ENCODE measurements at places on chromosomes 11 and 22. TPM values are rescaled to one million over a fixed set of nuclear protein-coding genes. Genes with fewer than 3 reads are reported as not detected.

DNA sequence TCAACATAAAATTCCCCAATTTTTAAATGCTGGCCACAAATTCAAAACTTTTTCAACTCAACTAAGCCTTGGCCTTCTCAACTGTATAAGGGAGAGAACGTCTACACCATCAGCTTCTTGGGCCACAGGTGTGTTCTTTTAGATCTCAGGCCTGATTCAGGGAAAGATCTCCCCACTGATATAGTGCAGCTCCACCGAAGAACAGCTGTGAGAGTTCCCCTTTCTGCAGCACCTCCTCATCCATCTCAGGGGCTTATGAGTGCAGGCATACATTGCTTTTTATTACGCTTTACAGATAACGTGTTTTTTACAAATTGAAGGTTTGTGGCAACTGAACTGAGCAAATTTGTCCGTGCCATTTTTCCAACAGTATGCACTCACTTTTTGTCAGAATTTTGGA, 8.0 kb upstream of the CD82 start:
- peak overlapping the region; percentile 42 for H3K27ac ChIP-seq
- no peaks in the 10 kb centered on the region for H3K36me3 ChIP-seq
- peaks cover 21% of the 10 kb centered on the region for H3K4me1 ChIP-seq
- H3K4me3 ChIP-seq = no peak overlapping the region
- DNase-seq = no peak
- no peaks in the 10 kb centered on the region for H3K27me3 ChIP-seq

DNA sequence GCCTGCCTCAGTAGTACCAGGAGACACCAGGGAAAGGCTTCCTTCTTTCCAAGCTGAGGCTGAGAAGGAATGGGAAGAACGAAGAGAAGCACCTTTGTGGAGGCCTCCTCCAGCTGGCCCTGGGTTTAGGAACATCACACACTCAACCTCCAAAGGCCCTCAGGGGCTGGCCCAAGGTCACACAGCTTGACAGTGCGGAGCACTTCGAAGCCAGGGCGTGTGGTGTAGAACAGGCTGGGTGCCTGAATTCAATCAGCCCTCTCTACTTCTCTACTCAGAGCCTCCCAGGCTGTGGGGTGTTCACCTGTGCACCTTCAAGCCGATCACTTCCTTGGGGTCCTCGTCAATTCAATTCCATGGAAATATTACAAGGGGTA, 727 bp upstream of the CSDC2 start:
- no peaks in the 10 kb centered on the region for H3K4me1 ChIP-seq
- H3K27ac ChIP-seq = no peak overlapping the region
- H3K4me3 ChIP-seq = no peak overlapping the region
- H3K27me3 ChIP-seq = peaks cover 24% of the 10 kb centered on the region
- H3K36me3 ChIP-seq = no peaks in the 10 kb centered on the region

DNA sequence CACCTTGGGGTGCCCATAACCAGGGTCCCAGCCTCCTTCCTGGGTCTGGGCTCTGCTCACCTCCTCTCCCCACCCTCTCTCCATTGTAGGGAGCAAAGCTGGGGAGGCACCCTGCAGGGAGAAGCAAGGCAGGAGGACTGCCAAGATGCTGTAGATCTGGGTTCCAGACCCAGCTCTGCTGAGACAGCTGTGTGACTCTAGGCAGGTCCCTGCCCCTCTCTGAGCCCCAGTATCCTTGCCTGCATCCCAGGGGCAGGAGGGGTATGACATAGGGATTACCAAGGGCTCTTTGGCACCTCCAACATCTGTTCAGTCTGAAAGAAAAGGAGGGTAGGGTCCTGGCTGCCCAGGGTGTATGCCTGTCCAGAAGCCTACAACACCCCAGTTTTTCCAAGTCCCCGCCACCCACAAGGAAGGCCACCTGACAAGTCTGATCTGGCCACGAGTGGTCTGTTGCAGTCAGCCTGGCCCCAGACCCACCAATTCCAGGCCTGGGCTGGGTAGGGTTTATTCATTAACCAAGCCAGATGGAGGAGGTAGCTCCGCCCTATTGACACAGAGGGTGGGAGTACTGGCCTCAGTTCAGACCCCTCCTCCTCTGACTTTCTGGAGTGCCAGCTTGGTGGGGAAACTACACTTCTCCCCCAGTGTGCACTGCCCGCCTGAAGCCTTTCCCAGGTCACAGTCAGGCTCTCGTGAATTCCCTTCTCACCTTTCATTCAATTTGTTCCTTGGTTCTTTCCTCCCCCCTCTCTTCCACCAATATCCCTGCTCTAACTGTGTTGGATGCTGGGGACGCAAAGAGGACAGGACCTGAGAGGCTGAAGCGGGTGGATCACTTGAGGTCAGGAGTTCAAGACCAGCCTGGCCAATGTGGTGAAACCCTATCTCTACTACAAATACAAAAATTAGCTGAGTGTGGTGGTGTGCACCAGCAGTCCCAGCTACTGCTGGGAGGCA, 15.0 kb downstream of the STARD10 start:
- H3K4me1 ChIP-seq = peaks cover 50% of the 10 kb centered on the region
- no peak for DNase-seq

DNA sequence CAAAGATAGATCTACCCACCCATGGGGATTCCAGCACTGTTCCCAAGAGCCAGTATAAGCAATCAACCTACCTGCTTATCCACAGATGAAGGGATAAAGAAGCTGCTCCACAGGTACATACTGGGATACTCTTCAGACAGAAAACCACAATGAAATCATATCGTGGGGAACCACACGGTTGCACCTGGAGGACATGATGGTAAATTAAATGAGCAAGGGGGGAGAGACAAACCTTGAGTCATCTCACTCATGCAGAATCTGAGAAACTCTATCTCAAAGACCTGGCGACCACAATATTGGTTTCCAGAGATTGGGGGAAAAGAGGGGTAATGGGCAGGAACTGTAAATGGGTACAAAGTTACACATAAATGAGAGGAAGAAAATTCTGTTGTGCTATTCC, 14.5 kb downstream of the RGL4 start:
- no peak overlapping the region for H3K4me3 ChIP-seq
- no peak for DNase-seq
- peaks cover 88% of the 10 kb centered on the region for H3K36me3 ChIP-seq
- no peaks in the 10 kb centered on the region for H3K4me1 ChIP-seq
- H3K27ac ChIP-seq = no peak overlapping the region

- H3K36me3 ChIP-seq = no peaks in the 10 kb centered on the region
- peak; percentile 87 for DNase-seq
- H3K4me3 ChIP-seq = no peak overlapping the region
- no peaks in the 10 kb centered on the region for H3K4me1 ChIP-seq
These were observed 34.8 kb upstream of the PSMA1 start for GRCh38 chr11:14554959-14555358.

DNA sequence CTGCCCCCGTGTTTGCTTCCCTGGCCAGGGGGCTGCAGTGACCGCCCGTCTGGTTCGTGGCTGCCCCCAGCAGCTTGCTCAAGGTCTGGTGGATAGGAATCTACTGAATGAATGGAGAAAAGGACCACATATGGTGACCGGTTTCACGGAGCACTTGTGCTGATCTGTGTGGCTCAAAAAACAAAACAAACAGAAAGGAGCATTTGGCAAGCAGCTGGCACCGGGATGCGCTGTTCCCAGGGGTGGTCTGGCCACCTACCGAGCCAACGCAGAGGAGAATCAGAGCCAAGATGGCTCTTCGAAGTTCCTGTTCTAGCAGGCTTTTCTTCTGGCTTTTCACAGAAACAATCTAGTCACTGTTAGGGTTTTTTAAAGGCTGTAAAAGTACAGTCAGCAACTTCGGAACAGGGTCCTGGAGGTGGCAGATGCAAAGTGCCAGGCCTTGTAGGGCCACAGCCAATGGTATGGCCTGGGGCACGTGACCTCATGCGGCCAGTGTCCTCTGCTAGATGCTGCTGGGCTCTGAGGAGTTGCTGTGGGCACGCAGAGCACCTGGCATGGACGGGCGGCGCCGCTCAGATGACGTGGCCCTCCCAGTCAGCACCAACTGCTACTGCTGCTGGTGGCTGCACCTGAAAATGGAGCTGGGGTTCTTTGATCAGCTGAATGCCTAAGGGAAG, 27.3 kb upstream of the PACSIN2 start:
- no peaks in the 10 kb centered on the region for H3K4me1 ChIP-seq
- H3K4me3 ChIP-seq = no peak overlapping the region
- H3K27ac ChIP-seq = no peak overlapping the region

DNA sequence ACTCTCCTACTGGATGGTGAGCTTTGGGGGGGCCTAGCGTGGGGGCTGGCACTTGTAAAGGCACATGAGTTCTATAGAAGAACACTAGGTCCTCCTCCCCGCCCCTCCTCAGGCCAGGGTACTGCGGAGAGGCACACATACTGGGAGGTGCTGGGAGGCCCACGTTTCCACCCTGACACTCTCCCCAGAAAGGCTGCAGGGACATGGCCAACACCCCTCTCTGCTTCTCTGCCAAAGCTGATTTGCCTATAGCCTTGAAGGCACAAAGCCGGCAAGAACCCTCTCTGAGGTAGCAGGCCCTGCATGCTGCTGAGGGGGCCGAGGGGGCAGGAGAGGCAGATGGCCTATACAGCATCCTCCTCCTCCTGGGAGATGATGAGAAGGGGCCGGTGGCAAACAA, 112.8 kb downstream of the BUD13 start:
- no peak for DNase-seq
- no peak overlapping the region for H3K4me3 ChIP-seq
- H3K36me3 ChIP-seq = no peaks in the 10 kb centered on the region
- peaks cover 2% of the 10 kb centered on the region for H3K27me3 ChIP-seq
- H3K4me1 ChIP-seq = no peaks in the 10 kb centered on the region
- H3K27ac ChIP-seq = no peak overlapping the region

DNA sequence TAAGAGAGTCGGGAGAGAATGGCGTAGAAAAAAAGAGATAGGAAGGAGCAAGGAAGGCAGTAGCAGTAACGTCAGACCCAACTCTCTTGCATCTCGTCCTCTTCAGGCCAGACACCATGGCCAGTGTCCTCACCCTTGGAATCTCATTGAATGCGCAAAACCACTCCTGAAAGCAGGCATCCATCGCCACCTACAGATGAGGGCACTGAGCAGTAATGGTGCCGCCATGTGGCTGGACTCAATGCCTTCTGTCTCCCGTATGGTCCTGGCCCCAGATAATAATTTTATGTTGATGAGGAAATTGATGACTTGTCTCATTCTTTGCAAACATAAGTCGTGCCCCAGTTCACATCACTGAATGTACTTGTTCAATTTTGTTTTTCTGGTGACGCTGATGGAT, 17.8 kb upstream of the ALX4 start:
- no peak overlapping the region for H3K27ac ChIP-seq
- H3K36me3 ChIP-seq = no peaks in the 10 kb centered on the region
- H3K4me1 ChIP-seq = no peaks in the 10 kb centered on the region

- no peak overlapping the region for H3K4me3 ChIP-seq
- no peak overlapping the region for H3K27ac ChIP-seq
- DNase-seq = no peak
These were observed 190.0 kb downstream of the GRIA4 start for GRCh38 chr11:105799728-105800462.

The POU2AF3 gene
- not detected for total RNA-seq

The NTM gene
- total RNA-seq = not detected

The LBHD1 gene
- 29.1 TPM for total RNA-seq

The SOX6 gene
- total RNA-seq = not detected

The CREB3L1 gene
- not detected for total RNA-seq

The LAYN gene
- not detected for total RNA-seq

The GTSE1 gene
- total RNA-seq = 2.9 TPM

The YAP1 gene
- not detected for total RNA-seq

The APOC3 gene
- not detected for total RNA-seq

All from natural killer cell (primary cell).